Kidney glomerular epithelial cell (primary cell): ENCODE measurements at places on chromosomes 12 and 14.

- no peak for DNase-seq
Measured at GRCh38 chr12:2076196-2076570, 23.4 kb downstream of the CACNA1C start.

- no peak for DNase-seq
Measured at GRCh38 chr14:47822326-47822725, 146.9 kb upstream of the MDGA2 start.

GRCh38 chr14:32495435-32495734 lies 166.3 kb downstream of the AKAP6 start:
- no peak for DNase-seq

DNA sequence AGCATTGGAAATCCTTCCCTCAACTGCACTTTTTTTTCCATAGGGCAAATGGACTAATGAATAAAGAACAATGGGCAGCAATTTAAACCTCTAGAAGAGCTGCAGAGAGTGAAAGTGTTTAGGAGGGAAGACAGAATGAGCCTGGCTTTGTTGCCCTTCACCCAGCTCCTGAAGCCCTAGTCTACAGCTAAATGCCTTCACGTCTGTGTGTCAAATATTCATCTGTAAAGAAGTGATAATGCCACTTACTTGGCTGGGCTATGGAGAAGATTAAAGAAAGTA lies 45.6 kb downstream of the FLRT2 start:
- no peak for DNase-seq

GRCh38 chr14:81535396-81536164 lies 1.9 kb upstream of the SEL1L start:
- DNase-seq, result no peak

- no peak for DNase-seq
Measured at GRCh38 chr12:93079271-93079670, 150.2 kb upstream of the EEA1 start.

DNA sequence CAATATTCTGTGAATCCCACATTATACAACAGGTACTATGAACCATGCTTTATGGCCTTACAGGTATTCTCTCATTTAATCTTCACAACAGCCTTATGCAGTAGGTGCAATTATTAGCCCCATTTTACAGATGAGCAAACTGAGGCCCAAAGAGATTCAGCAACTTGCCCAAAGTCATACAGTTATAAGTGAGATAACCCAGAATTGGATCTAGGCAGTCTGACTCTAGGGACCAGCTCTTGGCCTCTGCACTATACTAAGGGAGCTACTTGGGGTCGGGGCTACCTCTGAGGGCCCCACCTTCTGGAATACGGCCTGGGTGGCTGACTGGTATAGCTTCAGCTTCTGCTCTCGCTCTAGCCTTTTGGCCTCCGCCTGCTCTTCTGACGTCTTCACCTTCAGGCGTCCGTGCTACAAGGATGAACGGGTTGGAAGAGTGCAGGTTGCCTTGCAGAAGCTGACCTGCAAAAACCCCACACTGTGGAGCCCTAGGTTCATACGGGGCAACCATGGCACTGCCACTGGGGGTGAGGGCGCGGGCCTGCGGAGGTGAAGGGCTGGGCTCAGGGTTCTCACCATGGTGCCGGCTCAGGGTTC lies 762 bp downstream of the RABGGTA start:
- DNase-seq, result no peak

- no peak for DNase-seq
Measured at GRCh38 chr14:68957775-68958174, 21.3 kb downstream of the ACTN1 start.

DNA sequence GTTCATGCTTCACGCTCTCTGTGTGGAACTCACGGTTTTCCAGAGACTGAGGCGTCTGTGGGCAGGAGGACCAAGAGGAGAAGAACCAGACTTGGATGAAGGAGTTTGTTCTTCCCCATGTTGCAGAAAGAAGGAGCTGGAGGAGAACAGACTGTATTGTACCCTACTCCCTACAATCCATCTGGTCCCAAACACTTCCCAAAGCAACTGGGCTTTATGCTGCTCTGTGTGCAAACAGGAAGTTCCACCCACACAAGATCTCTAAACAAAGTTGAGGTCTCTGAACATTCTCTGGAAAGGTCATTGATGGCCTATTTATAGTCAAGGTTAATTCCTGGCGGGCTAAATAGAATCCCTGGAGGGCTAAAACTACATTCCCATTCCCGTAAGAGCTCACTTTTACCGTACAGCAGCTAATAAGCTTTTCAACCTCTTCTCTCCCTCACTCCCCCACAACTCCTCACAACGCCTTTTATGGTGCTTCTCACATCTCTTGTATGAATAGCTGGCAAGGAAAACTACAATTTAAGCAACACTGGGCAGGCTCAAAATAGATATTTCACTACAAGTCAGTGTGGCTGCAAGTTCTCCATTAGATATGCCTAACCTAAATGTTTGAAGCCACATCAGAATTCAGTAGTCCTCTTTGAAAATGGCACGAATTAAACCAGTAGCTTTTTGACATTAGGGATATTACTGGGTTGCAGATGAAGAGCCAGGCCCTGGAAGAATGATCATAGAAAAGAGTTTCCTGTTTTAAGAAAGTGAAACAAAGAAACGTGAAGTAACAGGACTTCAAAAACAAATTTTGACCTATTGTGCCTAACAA lies at the start of gene A2M:
Gene A2M, minus strand, starts transcription at position 189 of the 829 bp plus-strand sequence. Its CDS starts 70 bp downstream, at position 119.
- no peak for DNase-seq

GRCh38 chr14:87457720-87458119 lies 535.3 kb downstream of the GALC start:
- DNase-seq, result no peak

- no peak for DNase-seq
Measured at GRCh38 chr12:107917912-107918800, 143.7 kb downstream of the ASCL4 start.

DNA sequence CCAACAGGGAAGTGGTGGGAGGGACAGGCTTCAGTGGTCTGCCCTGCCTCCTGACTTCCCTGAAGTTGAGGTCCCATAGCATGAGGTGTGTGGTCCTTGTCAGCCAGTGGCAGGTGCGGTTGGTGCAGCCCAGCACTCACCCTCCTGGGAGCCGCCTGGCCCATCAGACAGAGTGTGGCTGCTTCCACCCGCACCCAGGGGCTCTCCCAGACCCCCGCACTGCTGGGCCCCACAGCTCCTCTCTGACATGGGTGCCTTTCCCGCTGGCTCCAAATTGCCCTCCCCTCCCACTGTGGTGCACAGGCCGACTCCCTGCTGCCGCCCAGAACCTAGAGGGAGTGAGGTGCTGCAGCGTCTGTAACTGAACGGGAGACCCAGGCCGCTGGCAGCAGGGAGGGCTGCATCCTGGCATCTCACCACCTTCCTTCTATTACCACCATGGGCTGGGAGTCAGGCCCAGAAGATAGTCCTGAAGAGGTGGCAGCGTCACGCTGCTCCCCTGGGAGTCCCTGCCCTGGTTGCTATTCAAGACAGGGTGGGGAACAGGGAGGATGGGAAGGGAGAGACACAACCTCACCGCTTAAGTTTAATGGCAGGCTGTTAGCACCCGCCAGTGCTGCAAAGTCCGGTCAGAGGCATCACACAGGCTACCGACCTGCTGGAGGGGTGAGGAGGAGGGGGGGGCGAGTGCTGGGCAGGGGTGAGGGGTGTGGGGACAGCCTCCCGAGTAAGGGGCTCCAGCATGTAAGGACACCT lies 180.6 kb upstream of the PRMT8 start:
- no peak for DNase-seq

DNA sequence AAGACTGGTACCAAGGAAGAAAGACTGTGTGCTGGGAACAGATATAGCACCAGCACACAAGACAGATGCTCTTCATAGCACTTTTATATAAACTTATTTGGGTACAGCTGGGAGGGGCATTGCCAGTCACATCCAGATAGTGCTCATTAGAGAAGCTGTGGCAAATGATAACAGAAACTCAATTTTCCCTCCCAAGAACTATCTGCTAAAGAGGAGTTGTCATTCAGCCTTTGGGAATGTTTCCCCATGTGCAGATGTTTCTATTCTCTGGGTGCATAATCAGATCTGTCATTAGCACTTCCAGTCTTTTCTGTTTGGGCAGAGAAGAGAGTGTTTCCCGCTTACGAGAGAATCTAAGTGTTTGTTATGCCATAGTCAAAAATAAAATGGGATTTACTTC lies 714.9 kb upstream of the MDGA2 start:
- no peak for DNase-seq

DNA sequence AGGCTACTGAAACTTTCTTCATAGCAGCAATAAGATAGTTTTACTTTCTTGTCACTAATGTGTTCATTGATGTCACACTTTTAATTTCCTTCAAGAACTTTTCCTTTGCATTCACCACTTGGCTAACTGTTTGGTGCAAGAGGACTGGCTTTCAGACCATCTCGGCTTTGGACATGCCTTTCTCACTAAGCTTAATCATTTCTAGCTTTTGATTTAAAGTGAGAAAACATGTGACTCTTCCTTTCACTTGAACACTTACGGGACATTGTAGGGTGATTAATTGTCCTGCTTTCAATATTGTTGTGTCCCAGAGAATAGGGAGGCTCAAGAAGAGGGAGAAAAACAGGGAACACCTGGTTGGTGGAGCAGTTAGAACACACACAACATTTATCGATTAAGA lies 41.9 kb downstream of the IFNG start:
- DNase-seq, result no peak

DNA sequence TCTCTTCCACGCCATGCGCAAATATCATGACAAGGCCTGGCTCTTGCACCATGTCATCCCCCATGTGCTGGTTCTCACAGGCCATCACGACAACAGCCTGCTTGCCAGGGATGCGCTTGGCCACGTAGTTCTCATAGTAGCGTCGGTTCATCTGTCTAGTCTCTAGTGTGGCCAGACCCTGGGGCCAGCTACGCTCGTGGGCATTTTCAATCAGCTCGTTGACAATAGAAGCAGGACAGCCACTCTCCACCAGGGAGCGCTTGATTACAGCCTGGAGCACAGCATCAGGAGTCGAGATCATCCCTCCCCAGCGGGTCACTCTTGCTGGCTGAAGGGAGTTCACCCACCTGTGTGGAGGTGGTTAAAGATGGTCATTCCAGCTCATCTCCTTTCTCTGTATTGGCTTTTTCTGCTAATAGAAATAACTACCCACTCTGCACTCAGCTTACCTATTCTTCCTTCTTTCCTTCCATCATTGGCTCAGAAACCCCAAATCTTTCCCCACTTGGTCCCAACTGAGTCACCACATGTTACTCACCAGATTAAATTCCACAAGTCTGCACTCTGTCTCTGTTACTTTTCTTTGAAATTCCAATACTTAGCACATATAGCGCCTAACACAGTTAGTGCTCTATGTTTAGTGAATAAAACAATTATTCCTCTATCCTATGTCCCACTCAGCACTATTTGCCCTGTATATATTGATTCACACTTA lies 15.1 kb downstream of the RNF41 start:
- DNase-seq, result no peak

DNA sequence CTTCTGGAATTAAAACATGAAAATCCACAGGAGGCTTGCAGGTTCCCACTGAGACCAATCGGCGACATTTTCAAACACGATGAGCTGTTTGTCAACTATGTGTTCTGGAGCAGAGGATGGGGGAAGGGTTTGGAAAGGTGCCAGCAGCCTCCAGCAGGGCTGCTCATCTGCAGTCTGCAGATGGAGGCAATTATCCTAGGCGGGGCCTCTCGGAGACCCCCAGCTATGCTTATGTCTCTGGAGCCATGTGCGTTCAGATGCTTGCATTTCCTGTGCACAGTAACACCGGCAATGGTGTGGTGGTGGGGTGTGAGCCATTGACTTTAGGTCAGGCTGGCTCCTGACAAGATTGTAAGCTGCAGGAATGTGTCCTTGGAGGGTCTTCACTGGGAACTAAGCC lies 51.7 kb downstream of the RPH3A start:
- DNase-seq, result no peak

- DNase-seq, result no peak
Measured at GRCh38 chr14:48771717-48772116, 814.5 kb downstream of the RPS29 start.

DNA sequence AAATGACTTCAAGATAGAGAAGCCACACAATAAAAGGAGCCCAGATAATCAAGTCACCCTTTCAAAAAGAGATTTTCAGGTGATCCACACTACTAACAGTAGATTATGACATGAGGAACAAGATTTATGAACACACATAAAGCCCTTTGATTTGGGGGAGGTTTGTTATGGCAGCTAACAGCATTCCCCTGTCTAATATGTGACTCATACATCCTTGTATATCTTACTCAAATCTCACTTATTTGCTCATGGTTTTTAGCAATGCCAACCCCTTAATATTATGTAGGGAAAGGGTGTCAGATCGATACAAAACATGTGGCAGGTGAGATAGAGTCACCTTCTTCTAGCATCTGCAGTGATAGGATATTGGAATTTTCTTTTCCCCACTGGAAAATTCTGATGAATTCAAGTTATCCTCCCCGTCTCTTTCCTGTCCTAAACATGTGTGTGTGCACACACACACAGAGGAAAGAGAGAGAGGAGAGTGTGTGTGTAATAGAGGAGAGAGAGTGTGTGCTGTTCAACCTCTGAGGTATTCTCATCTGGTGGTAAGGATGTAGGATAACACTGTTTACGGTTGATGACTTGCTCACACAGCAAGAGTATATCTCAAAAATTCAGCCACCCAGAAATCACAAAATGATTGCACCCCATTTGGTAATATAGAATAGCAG lies 319.9 kb downstream of the KCNC2 start:
- peak; percentile 89 for DNase-seq

DNA sequence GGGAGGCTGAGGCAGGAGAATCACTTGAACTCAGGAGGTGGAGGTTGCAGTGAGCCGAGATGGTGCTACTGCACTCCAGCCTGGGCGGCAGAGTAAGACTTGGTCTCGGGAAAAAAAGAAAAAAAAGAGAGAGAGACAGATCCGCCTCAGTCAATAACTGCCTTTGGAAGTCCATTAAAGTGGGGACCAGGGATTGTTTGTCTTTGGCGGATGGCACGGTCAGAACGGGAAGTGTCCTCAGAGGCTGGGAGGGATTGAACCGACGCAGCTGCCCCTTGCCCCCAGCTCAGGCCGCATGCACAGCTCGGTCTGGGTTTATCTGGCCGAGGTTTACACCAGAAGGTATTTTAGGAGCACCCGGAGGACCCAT lies 54.4 kb downstream of the TESC start:
- DNase-seq, result no peak

DNA sequence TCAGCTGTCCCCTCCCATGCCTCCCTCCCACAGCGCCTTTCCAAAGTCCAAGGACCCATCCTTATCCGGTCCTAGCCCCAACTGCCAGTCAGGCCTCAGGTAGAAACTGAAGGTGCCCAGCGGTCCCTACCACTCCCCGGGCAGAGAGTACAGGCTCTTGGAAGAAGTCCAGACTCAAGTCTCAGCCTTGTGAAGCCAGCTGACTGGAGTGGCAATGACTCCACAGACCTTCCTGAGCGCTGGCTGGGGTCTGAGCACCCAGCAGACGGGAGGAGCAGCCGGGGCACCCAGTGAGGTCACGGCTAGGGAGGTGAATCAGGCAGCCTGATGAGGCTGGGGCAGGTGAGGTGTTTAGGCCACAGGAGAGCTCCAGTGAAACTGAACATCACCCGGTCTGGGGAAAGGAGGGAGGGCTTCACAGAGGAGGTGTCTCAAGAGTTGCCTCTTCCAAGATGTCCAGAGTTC lies 60.0 kb downstream of the ITPK1 start:
- DNase-seq, result no peak

- DNase-seq, result no peak
Measured at GRCh38 chr14:95817271-95817670, 59.4 kb upstream of the TUNAR start.
